Muscle of leg (tissue), 16 donors: ENCODE measurements at places on chromosomes 11 and 22.

GRCh38 chr11:32023370-32024305 is 67.2 kb upstream of the RCN1 start:
- DNase-seq = no peak
- H3K4me1 ChIP-seq = no peaks in the 10 kb centered on the region
- H3K4me3 ChIP-seq = no peak overlapping the region

DNA sequence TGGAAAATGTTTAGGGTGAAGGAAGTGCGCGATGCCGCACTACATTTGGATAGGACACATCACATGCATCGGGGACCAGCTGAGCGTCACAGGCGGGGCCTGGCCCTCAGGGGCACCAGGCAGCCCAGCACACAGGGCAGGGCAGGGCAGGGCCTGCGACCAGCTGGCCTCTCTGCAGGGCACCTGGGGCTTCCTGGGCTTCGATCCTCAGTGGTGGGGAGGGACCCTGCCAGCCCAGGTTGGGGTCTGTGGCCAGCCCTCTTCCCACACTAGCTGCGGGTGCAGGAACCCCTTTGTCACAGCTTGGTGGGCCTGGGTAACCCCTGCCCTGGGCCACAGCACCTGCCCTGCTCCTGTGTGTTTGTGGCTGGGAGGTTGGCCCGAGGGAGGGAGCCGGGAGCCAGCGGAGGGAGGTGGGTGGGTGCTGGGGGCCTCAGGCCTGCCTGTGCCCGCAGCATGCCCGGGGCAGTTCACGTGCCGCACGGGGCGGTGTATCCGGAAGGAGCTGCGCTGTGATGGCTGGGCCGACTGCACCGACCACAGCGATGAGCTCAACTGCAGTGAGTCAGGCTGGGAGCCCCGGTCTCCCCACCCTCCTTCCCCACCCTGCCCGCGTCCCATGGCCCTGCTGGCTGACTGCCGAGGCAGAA is 37.9 kb downstream of the ST14 start:
- DNase-seq = no peak
- no peak overlapping the region for H3K4me3 ChIP-seq
- no peak overlapping the region for H3K27ac ChIP-seq
- H3K27me3 ChIP-seq = no peaks in the 10 kb centered on the region
- H3K36me3 ChIP-seq = no peaks in the 10 kb centered on the region

DNA sequence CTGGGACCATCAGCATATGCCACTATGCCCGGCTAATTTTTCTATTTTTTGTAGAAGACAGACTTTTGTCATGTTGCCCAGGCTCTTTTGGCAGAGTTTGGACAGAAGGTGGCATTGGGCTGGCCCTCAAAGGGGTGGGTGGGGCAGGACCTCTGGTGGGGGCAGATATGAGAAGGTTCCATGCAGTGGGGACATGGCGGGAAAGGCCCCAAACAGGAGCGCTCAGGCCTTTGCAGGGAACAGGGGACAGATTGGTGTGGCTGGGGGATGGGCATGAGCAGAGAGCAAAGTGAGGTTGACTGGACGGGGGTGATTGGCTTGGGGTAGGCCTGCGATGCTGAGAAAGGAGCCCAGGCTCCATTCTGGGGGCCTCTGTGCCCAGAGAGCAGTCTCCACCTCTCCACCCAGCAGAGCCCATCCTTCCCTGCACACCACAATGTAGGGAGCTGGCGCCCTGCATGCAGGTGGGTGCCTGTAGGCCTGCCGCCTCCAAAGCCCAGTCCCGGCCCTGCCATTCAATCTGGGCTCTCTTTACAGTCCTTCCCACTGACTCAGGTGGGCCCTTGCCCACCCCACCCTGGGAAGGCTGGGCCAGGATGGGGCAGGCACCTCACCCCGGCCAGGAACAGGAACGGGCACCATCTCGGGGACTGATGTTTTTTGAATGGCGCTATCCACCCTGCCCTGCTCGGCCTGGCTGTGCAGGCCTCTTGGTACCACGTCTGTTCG is 98.7 kb downstream of the MORC2 start:
- no peak overlapping the region for H3K27ac ChIP-seq
- H3K4me1 ChIP-seq = peaks cover 12% of the 10 kb centered on the region
- H3K36me3 ChIP-seq = no peaks in the 10 kb centered on the region
- no peak for DNase-seq

DNA sequence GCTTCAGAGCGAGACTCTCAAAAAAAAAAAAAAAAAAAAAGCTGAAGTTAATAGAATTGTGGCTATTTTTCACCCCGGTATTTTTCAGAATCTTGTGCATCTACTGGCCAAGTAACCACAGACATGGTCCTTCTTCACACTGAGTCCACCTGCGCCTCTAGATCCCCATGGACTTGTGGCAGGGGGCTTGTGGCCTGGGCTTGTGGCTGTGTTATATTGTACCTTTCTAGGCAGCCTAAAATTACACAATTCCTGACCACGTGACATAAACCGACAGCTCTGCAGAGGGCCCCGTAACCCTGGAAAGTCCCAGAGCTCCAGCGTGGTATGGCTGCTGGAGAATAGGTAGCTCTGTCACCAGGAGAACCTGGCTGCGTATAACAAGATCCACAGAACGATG is 10.9 kb upstream of the NAALADL1 start:
- DNase-seq = no peak
- H3K27ac ChIP-seq = no peak overlapping the region
- no peaks in the 10 kb centered on the region for H3K27me3 ChIP-seq
- H3K4me3 ChIP-seq = no peak overlapping the region
- no peaks in the 10 kb centered on the region for H3K36me3 ChIP-seq

DNA sequence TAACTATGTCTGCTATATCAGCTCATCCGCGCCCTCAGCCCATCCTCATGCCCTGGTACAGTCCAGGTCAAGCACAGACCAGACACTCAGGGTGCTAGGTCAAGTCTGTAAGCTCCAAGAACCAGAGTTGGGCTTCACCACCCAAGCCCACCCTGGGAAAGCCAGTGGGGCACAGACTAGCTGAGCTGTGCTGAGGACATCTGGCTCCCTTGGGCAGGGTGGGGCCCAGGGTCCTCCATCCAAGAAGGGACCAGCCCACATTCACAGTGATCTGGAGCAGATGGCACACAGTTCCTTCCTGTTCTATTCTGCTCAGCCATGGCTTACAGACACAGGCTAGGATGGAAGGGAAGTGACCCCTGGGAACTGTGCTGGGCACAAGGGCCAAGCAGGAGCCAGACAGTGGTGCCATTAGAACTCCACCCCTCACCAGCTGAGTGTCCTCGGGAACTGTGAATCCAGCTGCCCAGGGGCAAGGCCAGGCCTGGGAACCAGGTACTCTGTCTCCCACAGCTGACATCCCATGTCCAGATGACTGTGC is 9.1 kb downstream of the P2RY6 start:
- H3K27ac ChIP-seq = peak overlapping the region; percentile 29
- DNase-seq = peak; percentile 58
- no peaks in the 10 kb centered on the region for H3K36me3 ChIP-seq
- no peaks in the 10 kb centered on the region for H3K27me3 ChIP-seq
- no peak overlapping the region for H3K4me3 ChIP-seq

DNA sequence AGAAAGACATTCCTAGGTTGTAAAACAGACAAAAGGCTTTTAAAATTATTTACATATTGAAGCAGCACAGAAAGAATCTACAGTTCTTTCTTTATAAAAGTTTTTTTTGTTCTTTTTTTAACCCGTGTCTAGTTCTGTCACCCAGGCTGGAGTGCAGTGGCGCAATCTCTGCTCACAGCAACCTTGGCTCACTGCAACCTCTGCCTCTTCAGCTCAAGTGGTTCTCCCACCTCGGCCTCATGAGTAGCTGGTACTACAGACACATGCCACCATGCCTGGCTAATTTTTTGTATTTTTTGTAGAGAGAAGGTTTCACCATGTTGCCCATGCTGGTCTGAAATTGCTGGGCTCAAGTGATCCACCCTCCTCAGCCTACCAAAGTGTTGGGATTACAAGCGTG is 3.8 kb upstream of the INCENP start:
- DNase-seq = no peak
- peaks cover 2% of the 10 kb centered on the region for H3K27me3 ChIP-seq
- H3K27ac ChIP-seq = no peak overlapping the region
- H3K4me1 ChIP-seq = peaks cover 7% of the 10 kb centered on the region

GRCh38 chr22:19357270-19358105 is 66.0 kb upstream of the CLTCL1 start:
- DNase-seq = no peak
- H3K27me3 ChIP-seq = no peaks in the 10 kb centered on the region
- peaks cover 85% of the 10 kb centered on the region for H3K36me3 ChIP-seq
- no peak overlapping the region for H3K4me3 ChIP-seq

- peak overlapping the region; percentile 29 for H3K27ac ChIP-seq
- no peak overlapping the region for H3K4me3 ChIP-seq
- DNase-seq = no peak
- H3K36me3 ChIP-seq = peaks cover 72% of the 10 kb centered on the region
- peaks cover 14% of the 10 kb centered on the region for H3K4me1 ChIP-seq
- no peaks in the 10 kb centered on the region for H3K27me3 ChIP-seq
These were observed 6.4 kb downstream of the MCAT start for GRCh38 chr22:43136801-43137200.

GRCh38 chr11:16953663-16954062 is 60.6 kb downstream of the PLEKHA7 start:
- no peak for DNase-seq
- no peaks in the 10 kb centered on the region for H3K36me3 ChIP-seq
- no peaks in the 10 kb centered on the region for H3K27me3 ChIP-seq
- H3K27ac ChIP-seq = no peak overlapping the region
- no peak overlapping the region for H3K4me3 ChIP-seq

DNA sequence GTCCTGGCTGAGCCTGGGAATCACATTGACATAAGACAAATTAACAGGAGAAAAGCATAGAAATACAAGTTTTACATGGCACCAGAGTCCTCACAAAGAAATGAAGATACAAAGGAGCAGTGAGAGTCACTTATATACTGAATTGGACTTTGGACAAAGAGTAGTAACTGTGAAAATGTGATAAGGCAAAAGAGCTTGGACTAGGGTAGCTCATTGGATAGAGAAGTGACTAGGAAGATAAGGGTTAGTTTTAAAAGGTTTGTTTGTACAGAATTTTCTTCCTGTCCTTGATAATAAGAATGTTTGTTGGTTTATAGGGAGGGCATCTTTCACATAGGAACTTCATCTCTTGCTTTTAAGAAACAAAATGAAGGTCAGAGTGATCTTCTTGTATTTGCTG is 17.9 kb upstream of the NUCB2 start:
- H3K36me3 ChIP-seq = no peaks in the 10 kb centered on the region
- DNase-seq = no peak
- H3K4me1 ChIP-seq = no peaks in the 10 kb centered on the region
- H3K4me3 ChIP-seq = no peak overlapping the region

DNA sequence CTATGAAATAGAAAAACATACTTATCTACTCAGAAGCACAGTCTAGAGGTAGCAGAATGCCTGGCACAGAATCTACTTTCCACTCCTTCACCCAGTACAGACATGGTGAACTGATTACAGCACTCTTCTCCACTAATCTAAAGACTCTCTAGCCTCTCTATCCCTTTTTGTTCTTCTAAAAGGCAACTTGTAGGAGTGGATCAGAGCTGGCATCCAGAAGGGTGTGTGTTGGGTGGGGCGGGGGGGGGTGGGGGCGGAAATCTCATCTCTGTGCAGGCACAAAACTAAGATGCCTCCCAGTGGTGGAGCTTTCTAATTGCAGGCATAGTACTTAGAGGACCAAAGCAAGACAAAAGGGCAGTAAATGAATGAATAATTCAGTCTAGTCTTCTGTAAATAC is 11.5 kb upstream of the EMID1 start:
- H3K27ac ChIP-seq = no peak overlapping the region
- H3K27me3 ChIP-seq = no peaks in the 10 kb centered on the region
- no peak for DNase-seq
- peaks cover 5% of the 10 kb centered on the region for H3K4me1 ChIP-seq

- H3K4me1 ChIP-seq = no peaks in the 10 kb centered on the region
- DNase-seq = no peak
- no peaks in the 10 kb centered on the region for H3K27me3 ChIP-seq
- no peak overlapping the region for H3K27ac ChIP-seq
- H3K4me3 ChIP-seq = no peak overlapping the region
These were observed 115.5 kb downstream of the UVRAG start for GRCh38 chr11:75930534-75930933.

DNA sequence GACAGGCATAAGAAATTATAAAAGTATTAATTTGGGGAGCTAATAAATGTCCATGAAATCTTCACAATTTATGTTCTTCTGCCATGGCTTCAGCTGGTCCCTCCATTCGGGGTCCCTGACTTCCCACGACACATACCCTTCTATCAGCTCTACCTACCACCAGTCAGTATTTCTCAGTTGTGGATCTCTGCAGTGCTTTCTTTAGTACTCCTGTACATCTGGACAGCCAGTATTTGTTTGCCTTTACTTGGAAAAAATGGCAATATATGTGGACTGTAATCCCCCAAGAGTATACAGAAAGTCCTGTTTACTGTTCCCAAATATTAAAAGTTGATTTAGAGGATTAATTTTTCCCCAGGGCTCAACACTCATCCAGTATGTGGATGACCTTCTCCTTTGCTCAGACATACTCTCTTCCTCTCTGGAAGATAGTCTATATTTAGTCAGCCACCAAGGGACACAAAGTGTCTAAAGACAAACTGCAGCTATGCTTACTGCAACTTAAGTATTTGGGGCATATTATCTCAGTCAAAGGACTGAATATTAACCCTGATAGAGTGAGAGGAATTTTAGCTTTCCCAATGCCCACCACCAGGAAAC is 7.3 kb upstream of the FDX1 start:
- H3K4me1 ChIP-seq = no peaks in the 10 kb centered on the region
- H3K4me3 ChIP-seq = no peak overlapping the region
- no peaks in the 10 kb centered on the region for H3K27me3 ChIP-seq
- H3K36me3 ChIP-seq = no peaks in the 10 kb centered on the region
- no peak overlapping the region for H3K27ac ChIP-seq

GRCh38 chr11:46386674-46387073 is 4.9 kb downstream of the CHRM4 start:
- no peak for DNase-seq
- H3K4me1 ChIP-seq = peaks cover 39% of the 10 kb centered on the region
- peaks cover 70% of the 10 kb centered on the region for H3K27me3 ChIP-seq
- H3K4me3 ChIP-seq = no peak overlapping the region
- no peak overlapping the region for H3K27ac ChIP-seq
- peaks cover 13% of the 10 kb centered on the region for H3K36me3 ChIP-seq

DNA sequence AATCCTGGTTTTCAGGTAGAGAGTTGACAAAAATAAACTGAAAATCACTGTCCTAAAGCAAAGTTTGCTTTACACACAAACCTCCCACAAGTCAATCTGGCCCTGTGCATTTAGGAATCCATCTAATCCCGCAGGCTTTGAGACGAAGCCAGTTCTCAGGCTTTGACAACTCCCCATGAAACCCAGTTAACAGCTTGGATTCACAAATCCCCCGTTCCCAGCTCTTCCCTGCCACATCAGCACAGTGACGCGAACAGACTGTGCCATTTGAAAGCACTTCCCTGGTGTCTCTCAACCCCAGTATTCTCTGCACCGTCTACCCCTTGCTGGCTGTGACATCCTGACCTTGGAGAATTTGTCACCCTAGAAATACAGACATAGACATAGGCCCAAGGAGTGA is 117.8 kb downstream of the OPCML start:
- peak; percentile 22 for DNase-seq
- H3K27me3 ChIP-seq = no peaks in the 10 kb centered on the region
- no peaks in the 10 kb centered on the region for H3K36me3 ChIP-seq
- no peak overlapping the region for H3K4me3 ChIP-seq
- H3K4me1 ChIP-seq = peaks cover 2% of the 10 kb centered on the region
